ENCODE measurements at places on chromosomes 11 and 22.
A peak's percentile ranks its signal among the peaks of the same experiment; 100 is the strongest.

- DNase-seq: peak; percentile 65
These were observed 22.1 kb upstream of the ASCC2 start for GRCh38 chr22:29860006-29860766.

- DNase-seq: no peak
These were observed 11.8 kb downstream of the BCR start for GRCh38 chr22:23192133-23192532.

DNA sequence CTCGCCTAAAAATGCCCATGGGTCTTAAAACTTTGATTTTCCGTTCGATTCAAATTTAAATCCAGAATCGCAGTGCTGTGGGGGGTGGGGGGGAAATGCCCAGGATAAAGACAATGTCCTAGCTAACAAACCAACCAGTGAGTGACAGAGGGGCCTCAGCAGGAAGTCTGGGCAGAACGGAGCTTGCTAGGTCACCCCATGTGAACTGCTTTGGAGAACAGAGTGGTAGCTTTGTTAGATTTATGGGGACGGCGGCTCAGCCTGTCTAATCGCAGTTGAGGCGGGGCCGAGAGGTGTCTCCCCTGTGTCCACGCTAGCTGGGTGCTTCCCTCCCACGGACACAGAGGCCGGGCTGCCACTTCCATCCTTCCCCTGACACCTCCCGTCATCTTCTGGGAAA, 243.9 kb downstream of the CTTN start:
- DNase-seq: no peak

GRCh38 chr11:66725647-66726046, 3.4 kb downstream of the SPTBN2 start:
- no peak for DNase-seq

DNA sequence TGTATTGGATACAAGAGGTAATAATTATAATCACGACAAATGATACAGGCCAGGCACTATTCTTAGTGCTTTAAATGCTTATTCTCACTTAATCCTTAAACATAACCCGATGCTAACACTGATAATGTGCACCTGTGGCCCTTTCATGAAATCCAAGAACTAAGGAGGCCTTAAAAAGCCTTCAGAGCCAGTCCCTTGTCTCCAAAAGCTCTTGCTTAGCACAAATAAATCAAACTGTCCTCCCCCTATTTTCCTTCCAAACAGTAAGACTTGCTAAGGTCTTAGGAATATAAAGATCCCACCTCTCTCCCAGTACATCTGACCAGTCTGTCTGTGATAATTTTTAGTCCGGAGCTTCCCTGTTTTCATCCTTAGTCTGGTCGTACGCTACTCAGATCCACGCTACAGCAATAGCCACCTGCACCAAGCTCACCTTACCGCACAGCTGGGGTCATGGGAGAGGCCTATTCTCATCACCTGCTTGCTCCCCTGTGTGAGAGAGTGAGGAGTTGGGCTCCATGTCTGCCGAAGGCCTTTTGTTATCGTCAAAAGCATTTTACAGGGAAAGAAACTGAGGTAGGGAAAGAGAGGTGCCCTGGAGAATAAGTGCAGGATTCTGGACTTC, 16.9 kb downstream of the FXYD6 start:
- no peak for DNase-seq

DNA sequence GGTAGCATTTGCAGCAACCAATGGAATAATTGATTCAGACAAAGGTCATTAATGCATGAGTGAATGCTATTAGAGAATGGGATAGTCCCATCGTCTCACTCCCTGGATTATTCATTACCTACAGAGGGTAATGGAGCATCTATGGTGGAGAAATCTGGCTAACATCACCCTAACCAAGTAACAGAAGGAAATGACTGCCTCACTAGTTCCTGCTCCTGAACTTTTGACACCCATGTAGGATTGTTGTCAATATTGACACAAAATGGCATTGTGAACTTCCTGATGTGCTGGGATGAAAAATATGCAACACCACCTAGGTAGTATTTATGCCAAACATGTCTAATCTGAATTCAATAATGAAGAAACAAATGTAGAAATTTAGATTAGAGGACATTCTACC, 44.0 kb upstream of the KIRREL3 start:
- no peak for DNase-seq

GRCh38 chr22:24140357-24140756, 40.9 kb upstream of the SUSD2 start:
- DNase-seq: peak; percentile 61

DNA sequence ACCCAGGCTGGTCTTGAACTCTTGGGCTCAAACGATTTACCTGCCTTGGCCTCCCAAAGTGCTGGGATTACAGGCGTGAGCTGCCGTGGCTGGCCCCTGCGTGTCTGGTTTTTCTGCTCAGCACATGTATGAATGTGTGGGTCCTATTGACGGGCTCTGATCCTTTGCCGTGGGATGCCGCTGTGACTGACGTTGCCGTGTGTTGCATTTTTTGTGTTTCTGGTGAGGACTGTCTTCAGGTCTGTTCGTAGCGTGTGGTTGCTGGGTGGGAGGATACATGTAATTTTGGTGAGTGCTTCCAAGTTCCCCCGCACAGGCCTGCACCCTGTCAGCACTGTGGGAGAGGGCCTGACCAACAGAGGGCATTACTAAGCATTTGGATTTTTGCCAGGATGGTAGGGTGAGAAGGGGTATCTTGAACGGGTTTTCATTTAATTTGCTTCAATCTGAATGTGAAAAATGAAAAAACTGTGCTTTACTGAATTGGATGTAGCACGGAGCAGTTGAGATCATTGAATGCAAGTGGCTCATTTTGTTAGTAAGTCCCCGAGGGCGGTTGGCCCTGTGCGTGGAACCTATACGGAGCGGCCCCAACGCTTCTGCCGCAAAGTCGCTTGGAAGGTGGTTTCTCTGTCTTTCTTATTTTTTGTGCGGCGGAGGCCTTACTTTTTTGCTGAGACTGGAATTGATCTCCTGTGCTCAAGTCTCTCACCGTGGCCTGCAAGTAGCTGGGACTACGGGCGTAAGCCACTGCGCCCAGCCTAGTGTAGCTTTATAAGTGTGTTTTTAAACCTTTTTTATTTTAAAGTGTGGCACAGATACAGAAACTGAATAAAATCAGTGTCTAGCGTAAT, 8.2 kb downstream of the ZBED4 start:
- DNase-seq: peak; percentile 38

DNA sequence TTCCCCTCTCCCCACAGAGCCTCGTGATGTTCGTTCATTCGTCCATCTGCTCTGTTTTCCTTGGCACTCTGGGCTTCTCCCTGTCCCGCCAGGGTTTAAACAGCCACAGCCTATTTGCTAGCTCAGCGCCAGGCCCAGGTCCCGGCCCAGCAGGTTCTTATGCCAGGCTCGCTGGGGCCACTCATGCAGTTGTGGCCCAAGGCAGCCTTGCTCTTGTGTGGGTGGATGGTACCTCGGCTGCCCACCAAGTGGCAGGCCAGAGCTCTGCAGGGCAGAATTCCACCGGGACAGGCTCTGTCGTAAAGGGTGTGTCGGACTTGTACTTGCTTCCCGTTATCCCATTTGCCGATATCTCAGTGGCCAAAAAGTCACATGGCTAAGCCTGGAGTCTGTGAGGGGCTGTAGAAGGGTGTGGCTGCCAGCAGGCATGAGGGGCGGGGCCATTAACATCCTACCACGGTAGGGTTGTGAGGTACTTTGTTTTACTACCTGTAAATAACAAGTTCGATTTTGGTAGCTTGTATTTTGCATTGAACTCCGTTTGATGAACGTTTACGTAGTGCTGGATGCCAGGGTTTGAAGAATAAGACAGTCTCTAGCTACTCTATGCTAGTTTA, 7.9 kb downstream of the FAM118A start:
- no peak for DNase-seq

DNA sequence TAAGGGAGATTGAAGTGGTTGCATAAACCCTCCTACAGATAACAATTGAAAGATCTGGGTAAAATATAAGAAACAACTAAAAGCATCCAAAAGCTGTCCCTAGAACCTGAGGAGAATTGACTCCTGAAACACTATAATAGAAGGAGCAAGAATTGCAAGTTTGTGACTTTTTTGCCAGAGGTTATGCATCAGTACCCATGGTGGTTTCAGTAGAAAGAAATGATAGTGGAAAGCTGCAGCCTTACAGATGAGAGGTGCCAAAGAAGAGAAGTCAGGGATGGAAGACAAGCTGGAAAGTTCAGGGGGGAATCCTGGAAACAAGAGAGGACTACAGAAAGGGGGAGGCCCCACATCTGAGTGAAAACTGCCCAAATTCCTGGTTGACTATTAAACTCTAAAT, 80.7 kb downstream of the PACS1 start:
- no peak for DNase-seq

GRCh38 chr11:122394313-122394712, 261.2 kb upstream of the UBASH3B start:
- no peak for DNase-seq

- peak; percentile 29 for DNase-seq
These were observed 151.6 kb upstream of the MTMR2 start for GRCh38 chr11:96075532-96075959.

DNA sequence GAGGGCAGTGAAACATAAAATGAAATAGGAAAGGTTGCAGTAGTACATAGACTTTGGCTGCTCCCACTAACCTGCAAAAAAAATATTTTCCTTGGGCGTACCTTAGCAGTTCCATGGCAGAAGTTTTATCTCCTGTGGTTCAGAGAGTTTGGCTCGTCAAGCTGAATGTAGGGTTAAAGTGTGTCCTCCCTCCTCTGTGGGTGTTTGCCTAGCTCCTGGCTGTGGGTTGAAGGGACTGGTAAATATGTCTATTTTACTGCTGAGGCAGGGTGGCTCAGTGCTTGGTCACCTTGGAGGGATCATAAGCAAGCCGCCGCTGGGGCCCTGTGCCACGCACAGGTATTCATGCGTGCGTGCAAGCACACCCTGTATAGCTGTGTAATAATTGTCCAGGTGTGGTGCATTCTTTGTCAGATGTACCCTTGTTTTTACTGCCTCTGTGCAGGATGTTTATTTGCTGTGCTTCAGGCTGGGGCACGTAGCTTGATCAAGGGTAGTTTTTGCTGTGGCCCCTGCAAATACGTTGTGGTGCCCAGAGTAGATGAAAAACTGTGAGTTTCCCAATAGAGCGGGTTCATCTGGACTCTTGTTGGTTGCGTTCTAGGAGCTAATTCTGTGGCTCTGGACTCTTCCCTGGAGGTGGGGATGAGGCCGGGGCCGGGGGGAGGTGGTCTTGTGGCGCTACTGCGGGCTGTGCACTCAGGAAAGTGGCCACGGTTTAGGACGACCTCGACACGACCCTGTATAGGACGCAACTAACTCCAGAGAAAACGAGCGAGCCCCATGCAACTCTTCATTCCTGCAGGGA, 732 bp upstream of the SORL1 start:
- DNase-seq: no peak

GRCh38 chr11:34300926-34301295, 56.9 kb downstream of the ABTB2 start:
- DNase-seq: no peak

DNA sequence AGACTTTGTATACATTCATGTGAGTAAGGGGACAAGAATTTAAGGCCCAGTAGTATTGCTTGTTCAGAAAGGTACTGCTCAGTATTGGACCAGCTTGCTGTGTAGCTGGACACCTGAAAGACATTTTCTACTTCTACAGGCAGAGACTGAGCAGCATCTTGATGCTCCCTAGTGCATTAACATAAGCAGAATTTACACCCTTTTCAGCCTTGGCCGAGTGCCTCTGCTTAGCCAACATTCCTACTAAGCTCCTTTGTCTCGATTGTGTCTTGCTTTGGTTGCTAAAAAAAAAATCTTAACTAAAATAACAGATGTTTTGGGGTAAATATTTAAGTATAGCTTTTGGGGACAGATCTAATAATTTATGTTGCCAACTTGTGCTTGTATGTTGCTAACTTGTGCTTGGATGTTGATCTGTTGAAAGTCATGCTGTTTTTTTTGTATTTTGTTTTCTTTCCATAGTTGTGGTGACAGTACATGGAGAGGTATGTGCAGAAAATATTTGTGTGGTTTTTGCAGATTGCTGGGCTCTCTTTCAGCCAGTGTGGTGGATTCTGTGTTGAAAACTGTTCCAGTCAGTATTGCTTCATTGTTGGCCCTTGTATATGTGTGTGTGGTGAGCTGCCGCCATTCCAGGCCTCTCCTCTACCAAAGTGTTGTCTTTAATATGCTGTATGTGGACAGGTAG, 3.7 kb downstream of the PTS start:
- DNase-seq: no peak

DNA sequence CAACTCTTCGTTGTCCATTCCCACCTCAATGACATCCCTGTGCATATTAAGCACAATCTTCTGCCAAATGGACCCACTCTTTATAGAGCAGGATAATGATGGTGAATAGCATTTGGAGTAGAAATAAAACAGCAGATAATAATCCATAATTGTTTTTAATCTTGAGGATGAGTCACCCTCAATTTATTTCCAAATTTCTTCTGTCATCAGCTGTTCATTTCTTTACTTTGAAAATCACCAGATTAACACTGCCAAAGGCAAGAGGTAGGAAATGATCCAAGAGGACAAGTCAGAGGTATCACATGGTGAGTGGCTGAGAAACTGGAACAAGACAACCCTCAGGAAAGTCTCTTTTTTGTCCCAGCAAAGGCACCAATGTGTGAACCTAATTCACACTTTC, 7.3 kb upstream of the AMBRA1 start:
- no peak for DNase-seq

GRCh38 chr11:126284829-126285228, 1.9 kb downstream of the TIRAP start:
- DNase-seq: peak; percentile 81

DNA sequence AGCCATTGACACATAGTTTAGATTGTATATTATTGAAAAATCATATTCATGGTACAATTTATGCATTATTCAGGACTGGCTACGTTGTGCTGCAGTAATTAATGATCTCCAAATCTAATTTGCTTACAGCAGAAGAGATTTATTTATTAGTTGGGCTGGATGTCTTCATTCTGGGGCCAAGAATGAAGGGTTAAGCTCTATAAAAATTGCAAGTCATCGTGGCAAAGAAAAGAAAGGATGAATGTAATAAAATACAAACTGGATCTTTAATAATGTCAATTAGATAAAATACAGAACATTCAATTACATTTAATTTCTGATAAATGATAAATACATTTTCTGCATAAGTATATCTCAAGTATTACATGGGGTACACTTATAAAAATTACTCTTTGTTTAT, 151.8 kb upstream of the ANO5 start:
- no peak for DNase-seq

DNA sequence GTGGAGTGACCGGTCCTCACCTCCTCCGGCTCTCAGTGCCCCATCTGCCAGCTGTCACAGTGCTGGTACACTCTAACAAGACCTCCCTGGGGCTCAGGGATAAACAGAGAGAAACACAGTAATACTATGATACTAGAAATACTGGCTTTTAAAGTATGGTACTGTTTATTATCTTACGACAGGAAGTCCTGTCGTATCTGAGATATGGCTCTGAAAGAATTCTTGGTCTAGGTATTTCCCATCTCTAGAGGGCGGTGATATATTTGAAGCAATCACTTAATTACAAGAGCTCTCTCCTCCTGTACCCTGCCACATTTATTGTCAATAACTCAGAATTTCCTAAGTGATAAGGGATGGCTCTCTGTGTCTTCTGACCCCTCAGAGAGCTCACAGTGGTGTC, 119.1 kb downstream of the RRM1 start:
- DNase-seq: no peak

- no peak for DNase-seq
These were observed 251 bp downstream of the SHISA8 start for GRCh38 chr22:41914611-41915034.
